Cortex of kidney (tissue), 1 donor: ENCODE measurements at places on chromosomes 1 and 21.

- DNase-seq: no peak
Measured at GRCh38 chr1:233406339-233406960, 78.9 kb downstream of the MAP3K21 start.

DNA sequence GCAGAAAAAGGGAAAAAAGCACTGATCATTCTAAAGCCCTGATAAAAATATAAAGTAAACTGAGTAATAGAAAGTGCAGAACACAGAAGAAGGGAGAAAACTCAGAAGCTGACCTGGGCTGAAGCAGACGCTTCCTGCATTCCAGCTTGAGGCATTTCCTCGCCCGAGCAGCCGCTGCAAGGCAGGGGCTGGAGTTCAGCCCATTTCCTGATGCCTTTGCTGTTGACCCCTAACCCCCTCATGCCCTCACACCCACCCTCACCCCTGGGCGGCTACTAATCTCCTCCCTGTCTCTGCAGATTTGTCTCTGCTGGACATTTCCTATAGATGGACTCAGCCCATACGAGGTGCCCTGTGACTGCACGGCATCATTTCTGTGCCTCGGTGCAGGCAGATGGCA is 227.8 kb downstream of the NPHP4 start:
- DNase-seq: no peak

GRCh38 chr1:207026104-207026534 is 6.4 kb downstream of the C1orf116 start:
- no peak for DNase-seq

- DNase-seq: no peak
Measured at GRCh38 chr1:48442864-48443619, 29.0 kb downstream of the SPATA6 start.

- no peak for DNase-seq
Measured at GRCh38 chr1:207885129-207886032, 25.5 kb downstream of the CD34 start.

GRCh38 chr1:64595871-64596515 is 126.1 kb downstream of the CACHD1 start:
- no peak for DNase-seq

- DNase-seq: no peak
Measured at GRCh38 chr1:47684518-47684917, 246.7 kb downstream of the FOXD2 start.

- DNase-seq: no peak
Measured at GRCh38 chr1:109980324-109981003, 4.1 kb upstream of the AHCYL1 start.

DNA sequence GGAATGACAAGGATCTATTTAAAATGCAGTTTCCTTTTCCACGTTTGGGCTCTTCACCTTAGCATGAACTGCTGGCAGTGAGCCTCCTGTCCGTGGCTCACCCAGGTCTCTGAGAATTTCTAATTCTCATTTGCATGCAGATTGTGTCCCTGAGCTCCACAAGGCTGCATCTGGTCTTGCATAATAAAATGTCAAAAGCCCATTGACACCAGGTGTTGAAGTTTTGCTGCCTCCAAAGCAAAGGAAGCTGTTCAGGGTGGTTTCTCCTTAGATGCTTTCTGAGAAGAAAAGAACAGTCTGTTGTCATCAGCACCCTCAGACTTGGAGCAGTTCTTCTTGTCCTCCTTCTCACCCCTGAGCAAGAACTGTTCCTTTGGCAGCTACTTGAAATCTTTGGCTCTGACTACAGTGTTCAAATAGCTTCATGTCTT is 433.1 kb upstream of the KAZN start:
- DNase-seq: no peak

GRCh38 chr21:42834726-42835191 is 44.6 kb downstream of the WDR4 start:
- no peak for DNase-seq

DNA sequence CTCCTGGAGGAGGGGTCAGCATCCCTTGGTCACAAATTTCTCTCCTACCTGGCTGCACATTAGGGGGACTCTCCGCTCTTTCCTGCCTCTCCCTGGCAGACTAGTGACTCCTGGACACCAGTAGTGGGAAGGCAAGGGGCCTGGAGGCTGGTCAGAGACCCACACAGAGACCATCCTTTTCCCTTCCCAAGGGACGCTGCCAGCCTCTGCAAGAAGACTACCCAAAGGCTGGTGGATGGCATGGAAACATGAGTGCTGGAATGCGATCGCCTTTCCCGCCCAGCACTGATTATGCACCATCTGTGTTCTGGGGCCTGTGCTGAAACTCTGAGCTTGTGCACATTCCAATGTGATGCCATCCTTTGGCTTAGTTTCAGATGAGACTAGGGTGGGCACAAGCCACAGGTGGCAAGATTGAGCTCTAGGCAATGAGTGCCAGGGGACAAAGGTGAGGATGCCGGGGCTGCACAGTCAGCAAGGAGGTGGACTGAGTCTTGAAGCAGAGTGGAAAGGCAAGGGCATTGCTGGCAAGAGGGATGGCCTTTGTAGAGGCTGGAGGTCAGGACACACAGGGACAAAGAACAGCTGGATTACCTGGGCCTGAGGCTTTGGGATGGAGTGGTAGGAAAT is 12.6 kb upstream of the EPS8L3 start:
- DNase-seq: no peak

DNA sequence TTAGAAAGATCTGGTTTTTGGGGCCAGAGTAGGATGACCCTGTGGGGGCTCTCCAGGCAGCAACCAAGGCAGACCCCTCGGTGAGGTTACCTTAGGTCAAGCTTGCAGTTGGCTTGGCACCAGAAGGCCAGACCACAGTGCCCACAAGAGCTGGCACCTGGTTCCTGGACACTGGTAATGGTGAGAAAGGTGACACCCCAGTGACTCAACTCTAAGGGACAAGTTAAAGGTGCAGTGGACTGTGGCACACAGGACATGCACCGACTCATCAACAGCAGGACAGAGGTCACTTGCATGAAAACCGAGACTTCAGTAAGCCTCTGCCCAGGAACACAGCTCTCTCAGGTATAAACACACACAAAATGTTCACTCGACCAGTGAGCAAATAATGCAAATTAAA is 6.7 kb downstream of the LRRC38 start:
- no peak for DNase-seq

GRCh38 chr1:186002406-186002805 is 268.2 kb downstream of the HMCN1 start:
- no peak for DNase-seq
